ENCODE measurements at places on chromosomes 2 and 18. TPM values are rescaled to one million over a fixed set of nuclear protein-coding genes. Genes with fewer than 3 reads are reported as not detected.

The NTSR2 gene
- not detected for total RNA-seq

The STARD6 gene
- total RNA-seq, result not detected

The CFC1 gene
- total RNA-seq, result not detected

The CPLX4 gene
- not detected for total RNA-seq

The RAD51AP2 gene
- not detected for total RNA-seq

The CDH20 gene
- total RNA-seq, result 0.13 TPM

The CD207 gene
- not detected for total RNA-seq

The CHRND gene
- not detected for total RNA-seq

Data from smooth muscle cell of the pulmonary artery (primary cell).